ENCODE measurements at places on chromosomes 11 and 22.

DNA sequence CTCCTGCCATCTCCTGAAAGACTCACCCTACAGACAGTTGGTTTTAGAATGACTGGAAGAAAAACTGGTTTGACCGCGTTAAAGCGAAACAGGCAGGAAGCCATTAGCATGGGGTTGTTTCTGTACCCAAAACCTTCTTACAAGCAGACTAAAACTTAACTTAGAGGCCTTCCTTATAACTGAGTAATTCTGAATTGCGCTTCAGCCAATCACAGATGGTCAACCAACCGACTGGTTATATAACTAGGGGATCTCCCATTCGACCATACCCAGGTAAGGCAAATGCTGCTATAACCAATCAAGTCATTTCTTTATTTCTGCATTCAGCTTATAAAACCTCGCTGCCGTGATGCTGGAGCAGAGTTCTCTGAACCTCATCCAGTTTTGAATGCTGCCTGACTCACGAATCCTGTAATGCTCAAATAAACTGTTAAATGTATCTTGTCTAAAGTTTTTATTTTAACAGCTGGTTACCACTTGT, 87.8 kb upstream of the DRD2 start:
- peak; percentile 80 for DNase-seq

DNA sequence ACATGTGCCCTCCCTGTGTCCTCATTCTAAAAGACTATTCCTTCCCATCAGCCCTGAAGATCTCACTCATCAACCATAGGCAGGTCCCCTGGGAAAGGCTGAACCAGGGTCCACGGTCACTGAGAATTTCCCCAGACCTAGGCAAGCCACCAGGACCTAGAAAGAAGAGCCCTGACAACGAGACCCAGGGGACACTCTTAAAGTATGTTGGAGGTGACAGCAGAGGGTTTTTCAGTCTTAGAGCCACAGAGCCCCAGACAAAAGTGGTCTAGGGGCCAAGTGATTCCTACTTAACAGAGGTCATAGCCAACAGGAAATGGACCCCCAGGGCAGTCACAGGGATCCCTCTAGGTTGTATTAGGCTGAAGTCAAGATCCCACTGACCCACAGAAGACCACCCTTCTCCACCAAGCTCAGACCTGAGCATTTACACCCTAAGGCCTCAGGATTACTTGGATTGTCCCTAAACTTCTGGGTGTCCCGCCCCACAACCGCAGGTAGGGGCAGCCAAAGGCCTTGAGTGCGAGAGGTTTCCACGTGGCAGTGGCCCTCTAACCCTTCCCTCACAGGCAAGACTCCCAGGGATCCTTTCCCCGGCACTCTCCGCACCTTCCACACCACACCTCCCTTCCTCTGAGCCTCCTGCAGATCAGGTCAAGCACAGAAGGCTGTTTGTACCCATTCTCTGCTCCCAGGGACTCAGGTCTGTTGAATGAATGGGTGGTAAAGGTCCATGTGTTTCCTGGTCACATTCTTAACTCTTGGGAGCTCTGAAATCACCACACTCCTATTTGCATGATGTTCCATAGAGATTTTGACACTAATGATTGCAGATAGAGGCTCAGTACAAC, 12.3 kb downstream of the POU2AF1 start:
- no peak for DNase-seq

DNA sequence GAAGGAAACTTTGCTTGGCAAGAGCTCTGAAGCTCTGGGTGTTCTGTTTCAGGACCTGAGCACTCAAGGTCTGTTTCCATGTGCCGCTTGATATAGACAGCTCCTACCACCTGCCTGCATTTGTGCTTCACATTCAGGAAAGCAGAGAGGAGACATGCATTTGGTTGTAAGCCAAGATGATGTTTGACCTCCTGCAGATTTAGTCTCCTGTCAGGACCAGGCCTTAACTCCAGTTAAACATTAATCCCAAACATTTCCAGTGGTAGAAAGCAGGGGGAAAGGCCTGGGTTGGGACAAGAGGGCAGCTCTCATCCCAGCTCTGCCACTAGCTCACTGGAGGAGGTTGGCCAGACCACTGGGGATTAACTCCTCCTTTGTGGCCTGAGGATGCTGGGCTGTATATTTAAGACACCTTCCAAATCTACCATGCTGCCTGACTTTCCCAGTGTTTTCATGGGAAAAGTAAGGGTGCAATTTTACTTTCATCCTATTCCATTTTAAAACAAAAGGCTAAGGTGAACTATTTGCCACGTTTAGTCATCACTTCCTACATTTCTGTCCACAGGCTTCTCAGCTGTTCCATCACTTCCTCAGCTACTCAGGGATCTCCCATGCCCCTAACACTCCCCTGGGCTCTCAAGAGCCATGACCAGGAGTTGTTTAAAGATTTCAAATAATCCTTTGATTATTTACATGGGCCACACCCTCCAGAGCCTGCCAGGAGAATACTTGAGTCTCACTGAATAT, 80.9 kb downstream of the INSC start:
- DNase-seq, result no peak

GRCh38 chr11:74992852-74993251, 4.1 kb downstream of the NEU3 start:
- no peak for DNase-seq

DNA sequence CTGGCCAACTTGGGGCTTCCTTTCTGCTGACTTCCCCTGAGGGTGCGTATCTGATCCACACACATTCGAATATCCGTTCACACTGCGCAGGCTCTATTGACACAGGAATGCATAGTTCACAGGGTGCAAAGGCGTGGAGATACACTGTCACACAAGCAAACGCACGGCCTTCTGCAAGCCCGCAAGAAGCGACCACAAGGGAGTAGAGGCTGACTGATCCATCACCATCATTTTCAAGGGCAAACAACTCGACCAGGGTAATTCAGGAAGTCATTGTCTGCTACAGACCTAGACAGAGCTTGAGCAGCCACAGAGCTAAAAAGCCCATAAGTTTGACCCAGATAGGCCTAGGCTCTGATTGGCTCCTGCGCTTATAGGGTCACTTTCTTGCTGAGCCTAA, 392.3 kb downstream of the MN1 start:
- DNase-seq, result no peak

DNA sequence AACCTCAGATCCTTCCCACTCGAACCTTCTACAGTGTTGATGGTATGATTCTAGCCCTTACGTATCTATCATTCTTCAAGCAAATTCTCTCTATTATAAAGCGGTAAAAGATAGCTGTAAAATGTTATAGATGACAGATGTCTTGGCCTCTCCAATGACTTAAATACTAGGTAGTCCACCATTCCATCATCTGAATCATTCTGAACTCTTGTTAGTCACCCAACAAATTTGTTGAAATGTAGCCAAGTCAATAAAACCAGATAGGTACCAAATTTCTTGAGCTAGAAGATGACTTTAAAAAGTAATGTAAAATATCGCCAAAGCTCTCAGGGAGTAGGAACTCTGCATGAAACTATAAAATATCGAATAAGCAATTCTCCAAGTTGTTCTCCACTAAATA, 32.6 kb upstream of the PICALM start:
- DNase-seq, result no peak

- DNase-seq, result no peak
Measured at GRCh38 chr11:26623076-26623659, 51.1 kb upstream of the MUC15 start.

DNA sequence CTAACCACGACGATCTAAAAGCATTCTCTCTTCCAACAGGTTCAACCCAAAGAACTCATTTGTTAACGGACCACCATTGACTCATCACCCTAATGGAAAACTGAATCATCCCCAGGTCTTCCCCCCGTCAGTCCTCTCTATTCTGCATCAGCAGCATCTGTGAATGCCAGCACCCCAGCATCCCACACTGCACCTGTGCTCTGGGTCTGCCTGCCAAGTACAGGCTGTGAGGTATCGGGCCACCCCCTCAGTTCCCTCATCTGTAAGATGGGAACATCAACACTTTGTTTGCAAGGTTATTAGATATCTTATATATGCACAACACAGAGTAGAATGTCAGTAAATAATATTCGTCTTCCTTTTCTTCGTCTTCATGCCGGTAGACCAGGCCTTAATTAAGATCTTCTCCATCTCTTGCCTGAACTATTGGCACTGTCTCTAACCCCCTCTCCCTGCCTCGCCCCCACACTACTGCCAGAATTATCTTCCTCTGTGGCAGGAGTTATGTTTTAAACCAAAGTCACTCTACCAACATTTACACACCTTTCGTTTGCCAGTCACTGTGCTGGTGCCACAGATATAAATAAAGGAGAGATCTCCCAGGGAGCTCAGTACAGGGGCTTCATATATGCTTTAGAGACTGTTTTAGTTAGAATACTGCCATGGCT, 7.8 kb upstream of the TMPRSS4 start:
- DNase-seq, result no peak

GRCh38 chr11:116044941-116045340, 540.7 kb upstream of the CADM1 start:
- DNase-seq, result no peak

- DNase-seq, result no peak
Measured at GRCh38 chr11:69951821-69952220, 126.3 kb upstream of the ANO1 start.

GRCh38 chr22:49966041-49966773, 5.6 kb downstream of the PIM3 start:
- no peak for DNase-seq

DNA sequence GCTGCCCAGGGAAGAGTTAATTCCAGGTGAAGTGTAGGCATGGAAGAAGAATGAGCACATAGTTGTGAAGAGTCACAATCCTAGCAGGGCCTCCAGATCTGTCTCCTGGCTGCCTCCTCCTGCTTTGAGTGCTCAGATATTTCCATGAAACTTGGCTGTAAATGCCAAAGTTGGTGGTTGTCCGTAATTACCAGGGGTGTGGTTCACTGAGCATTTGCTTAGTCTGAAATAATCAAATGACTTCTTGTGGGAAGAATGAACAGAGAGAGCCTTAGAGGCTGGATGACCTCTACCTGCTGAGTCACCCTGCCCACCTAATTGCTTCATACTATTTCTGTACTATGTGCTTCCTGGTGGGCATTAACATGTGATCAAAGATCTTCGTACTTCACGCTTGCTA, 50.9 kb downstream of the APIP start:
- no peak for DNase-seq

- DNase-seq, result peak; percentile 64
Measured at GRCh38 chr11:62665599-62666258, 617 bp downstream of the CSKMT start.

DNA sequence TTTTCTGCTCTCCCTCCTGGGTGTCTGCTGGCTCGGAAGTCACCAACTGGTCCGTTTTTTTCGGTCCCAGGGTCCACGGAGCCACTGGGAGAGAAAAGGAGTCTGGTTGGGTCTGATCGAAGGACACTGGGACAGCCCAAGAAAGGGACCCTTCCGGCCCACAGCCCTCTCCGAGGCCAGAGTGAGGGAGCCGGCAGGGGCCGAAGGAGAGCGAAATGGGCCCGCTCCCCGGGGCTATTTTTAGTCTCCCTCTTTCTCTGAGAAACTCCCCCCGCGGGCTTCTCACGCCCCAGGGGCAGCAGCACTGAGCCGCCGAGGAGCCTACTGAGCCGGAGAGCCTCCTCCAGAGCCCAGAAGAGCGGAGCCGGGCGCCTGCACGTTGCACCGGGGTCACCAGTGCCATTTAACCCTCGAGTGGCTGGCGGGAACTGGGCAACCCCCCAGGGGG, 1.9 kb downstream of the ESAM start:
- no peak for DNase-seq

- no peak for DNase-seq
Measured at GRCh38 chr11:66881927-66882452, 25.1 kb downstream of the LRFN4 start.

- no peak for DNase-seq
Measured at GRCh38 chr22:44109416-44109815, 71.3 kb upstream of the PARVG start.

DNA sequence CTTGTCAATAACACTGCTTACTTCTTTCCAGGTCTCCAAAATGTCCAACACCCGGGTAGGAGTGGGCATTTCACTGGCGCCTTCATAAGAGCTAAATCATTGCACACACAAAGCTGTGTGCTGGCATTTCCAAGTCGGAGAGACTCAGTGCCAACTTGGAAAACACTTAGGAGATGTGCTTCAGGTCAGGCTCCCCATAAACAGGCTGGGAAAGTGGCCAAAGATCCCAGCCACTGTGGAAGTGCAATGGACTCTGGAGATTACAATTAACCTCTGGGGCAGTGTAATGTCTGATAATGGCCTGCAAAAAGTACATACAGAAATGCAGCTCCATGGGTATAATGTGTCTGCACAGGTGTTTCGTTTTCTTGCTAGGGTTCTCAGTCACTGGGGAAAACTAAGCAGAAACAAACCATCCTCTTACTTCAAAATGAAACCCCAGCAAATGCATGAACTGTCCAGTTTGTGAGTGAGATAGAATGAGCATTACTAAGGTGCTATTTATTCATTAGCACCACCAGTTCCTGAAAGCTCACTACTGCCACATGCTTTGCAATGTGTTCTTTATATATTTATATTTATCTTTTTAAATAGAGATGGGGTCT, 79.0 kb downstream of the ABTB2 start:
- no peak for DNase-seq

- no peak for DNase-seq
Measured at GRCh38 chr11:121448431-121448941, 3.6 kb upstream of the SORL1 start.

DNA sequence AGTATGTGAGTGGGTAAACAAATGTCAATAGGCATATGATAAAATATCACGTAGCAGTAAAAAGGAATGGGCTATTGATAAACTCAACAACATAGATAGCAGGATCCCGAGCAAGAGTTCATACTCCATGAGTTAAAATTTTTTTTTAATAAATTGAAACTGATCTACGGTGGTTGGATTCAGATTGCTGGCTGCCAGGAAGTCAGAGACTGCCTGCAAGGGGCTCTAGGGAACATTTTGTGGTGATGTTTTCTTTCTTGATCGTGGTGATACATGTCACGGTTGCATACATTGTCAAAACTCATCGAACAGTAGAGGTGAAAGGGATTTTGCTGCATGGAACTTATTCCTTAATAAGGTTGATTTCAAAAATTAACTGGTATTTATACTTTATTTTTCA, 62.6 kb upstream of the WNT7B start:
- DNase-seq, result no peak

DNA sequence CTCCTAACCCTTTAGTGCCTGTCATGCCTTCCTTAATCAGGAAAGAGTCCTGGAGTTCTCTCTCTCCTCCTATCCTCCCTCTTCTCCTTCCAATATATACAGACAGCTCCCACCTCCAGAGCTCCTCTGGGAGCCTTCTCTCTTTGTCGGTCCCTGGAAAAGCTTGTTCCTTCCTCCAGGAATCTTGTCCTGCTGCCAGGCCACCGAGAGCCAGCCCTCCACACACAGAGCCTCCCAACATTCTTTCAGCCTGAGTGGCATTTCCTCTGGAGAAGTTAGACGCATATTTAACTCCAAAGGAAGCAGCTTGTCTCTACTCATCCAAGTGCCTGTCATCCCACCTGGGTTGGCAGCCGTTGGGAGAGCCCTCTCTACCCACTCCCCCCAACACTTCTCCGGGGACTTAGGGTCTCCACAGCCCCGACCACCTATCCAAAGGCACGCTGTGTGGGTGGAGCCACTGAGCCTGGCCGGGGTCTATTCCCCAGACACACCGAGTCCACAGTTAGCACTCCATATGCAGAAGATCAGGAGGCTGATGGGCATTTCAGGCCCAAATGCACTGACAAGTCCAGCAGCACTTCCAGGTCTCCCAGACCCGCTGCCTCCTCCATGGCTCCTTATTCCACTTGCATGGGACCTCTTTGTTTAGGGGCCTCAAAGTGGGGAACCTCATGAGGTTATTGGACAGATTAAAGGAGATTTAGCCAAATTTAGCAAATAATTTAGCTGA, 31.1 kb downstream of the DKK3 start:
- no peak for DNase-seq
